ENCODE measurements at places on chromosomes 11 and 22. TPM values are rescaled to one million over a fixed set of nuclear protein-coding genes. Genes with fewer than 3 reads are reported as not detected.

DNA sequence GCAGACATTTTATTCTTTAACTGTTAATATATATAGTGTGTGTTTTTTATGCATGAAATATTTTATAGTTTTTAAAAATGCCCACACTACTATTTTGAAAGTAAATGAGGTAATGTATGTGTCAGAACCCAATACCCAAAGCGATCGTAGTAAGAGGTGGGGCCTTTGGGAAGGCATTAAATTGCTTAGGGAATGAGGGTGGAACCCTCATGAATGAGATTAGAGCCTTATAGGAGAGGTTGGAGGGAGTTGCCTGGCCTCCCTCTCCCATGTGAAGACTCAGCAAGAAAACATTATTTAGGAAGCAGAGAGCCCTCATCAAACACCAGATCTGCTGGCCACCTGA lies 11.1 kb downstream of the KLHL35 start:
- no peak for DNase-seq

- DNase-seq = peak; percentile 90
Observed at GRCh38 chr11:102109896-102110760, at the start of gene YAP1. YAP1 (plus strand) TSS chr11:102110447; CDS start chr11:102110849, 402 bp downstream.

DNA sequence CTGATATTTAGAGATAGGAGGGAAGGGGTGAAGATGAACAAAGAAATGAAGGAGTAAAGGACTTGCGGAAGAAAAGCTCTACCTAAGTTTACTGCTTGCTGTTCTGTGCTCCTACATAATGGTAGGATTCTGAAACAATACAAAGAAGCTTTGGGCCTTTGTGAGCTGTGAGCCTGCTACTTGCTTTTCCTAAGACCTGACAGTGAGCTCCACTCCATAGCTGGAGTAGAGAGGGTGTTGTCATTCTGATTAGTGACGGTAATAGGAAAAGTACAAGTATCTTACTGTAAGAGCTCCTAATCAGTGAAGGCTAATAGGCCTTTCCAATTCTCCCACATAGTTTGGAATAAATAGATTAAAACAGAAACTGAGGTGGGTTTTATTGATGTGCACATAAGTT lies 75.9 kb downstream of the PARVA start:
- no peak for DNase-seq

DNA sequence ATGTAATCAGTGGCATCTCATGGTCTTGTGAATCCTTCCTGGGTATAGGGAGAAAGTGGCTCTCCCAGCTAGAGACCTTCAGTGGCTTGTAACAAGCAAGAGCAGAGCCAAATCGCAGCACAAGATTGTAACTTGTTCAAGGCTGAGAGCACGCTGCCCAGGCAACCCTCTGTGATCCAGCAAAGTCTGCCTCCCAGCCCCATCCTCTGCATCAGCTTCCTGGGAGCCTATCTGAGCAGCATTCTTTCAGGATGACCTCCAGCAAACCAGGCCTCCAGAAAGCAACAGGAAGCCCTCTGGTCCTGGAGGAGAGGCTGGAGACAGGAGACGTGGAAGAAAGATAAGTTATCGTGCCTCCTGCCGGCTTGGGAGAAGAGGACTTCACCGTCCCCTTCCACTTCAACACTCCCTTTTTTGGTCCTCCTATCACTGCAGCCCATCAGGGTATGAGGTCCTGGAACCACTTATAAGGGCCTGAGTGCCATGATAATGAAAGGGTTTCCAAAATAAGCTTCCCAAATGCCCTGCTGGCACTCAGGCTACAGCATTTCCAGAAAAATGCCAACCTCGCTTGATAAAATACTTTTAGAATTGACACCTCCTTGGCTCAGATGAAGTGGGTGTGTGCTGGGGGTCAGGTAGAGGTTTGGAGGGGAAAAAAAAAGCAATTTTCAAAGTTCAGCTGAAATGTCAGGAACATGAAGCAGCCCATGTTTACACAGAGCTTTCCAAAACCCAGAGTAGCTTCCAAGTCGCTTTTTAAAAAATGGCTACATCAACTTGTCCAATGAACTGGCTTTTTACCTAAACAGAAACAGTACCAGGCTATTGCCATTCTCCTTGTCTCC lies 80.2 kb downstream of the PLEKHA7 start:
- DNase-seq = no peak

- DNase-seq = no peak
Observed at GRCh38 chr11:45655012-45655283, 10.5 kb downstream of the CHST1 start.

GRCh38 chr11:45934580-45935318 lies 12.3 kb downstream of the LARGE2 start:
- DNase-seq = peak; percentile 22

Gene ARL2
- total RNA-seq = 221 TPM

DNA sequence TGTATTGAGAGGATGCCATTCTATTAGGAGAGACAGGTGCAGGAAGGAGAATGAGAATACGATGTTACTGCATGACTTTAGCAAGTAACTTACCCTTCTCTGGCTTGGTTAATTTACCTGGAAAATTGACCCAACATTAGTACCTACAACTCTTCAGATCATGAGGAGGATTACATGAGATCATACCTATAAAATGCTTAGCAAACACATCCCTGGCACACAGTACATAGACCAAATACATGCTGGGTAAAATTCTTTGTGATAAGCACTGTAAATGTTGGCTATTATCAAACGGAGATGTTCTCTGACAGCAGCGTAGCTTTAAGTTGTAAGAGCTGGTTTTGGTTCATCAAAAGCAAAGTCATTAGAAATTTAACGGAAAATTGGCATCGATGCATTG lies 28.8 kb downstream of the LARGE1 start:
- DNase-seq = no peak

GRCh38 chr11:70906101-70906500 lies 346.3 kb downstream of the SHANK2 start:
- DNase-seq = no peak

DNA sequence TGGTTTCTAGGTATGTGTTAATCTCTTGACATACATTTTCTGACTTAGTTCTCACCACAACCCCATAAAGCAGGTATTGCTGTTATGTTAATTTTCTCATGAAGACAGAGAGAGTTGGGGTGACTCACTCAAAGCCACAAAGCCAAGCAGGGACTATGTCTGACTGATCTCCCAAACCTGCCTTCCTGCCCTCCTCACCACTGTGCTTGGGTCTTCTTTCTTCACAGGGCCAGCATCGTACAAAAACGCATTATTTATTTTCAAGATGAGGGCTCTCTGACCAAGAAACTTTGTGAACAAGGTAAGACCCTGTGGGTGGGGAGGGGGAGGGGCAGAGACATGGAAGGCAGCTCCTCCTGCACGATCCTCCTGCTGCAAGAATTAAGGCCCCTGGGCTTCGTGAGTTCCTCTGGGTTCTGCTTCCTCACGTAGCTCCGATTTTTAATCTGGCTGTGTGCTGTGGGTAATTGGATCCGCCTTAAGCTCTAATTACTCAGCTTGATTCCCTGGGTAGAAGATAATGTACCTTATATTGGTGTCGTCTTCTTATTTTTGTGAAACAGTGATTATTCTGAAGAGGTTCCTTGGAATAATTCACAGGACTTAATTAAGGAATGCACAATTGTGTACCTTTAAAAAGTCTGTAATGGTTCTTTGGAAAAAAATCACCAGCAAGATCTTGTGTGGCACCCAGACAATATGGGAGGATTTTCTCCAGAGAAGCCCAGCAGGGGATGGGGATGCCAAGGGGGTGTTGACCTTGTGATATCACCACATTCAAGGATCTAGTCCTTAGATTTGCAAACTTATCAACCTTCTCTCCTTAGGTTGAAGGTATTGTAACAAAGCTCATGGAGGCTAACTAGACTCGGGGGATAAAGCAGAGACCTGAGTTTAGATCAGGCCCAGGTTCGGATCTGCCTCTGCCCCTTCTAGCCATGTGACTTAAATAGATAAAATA lies 112.9 kb downstream of the SPON1 start:
- no peak for DNase-seq

- DNase-seq = no peak
Observed at GRCh38 chr11:118635237-118635591, 27.8 kb downstream of the PHLDB1 start.

DNA sequence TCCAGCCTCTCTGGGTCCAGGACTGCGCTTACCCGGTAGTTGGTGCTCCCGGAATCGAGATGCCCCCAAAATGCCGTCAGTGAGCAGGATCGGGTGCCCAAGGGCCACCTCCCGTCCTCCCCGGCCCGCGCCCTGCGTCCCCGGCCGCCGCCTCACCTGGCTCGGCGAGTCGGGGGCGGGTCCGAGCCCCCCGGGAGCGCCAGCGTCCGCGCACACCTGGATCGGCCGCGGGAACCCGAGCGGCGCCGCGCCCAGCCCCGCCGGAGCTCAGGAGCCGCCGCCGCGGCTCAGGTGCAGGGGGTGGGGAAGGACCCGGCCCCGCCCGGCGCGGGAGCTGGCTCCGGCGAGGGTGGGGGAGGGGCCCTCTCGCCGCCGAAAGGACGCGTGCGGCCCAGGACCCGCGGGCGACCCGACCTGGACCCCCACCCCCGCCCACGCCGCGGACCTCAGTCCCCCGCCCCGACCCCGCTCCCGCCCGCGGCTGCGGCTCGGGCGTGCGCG lies at the start of gene SHANK2:
Gene SHANK2 (minus strand): TSS at position 309 of the 501 bp plus-strand sequence. CDS start 105,251 bp downstream, outside the sequence.
- peak; percentile 95 for DNase-seq

Gene MS4A2
- not detected for total RNA-seq

Gene CEND1
- 0.14 TPM for total RNA-seq

GRCh38 chr22:32752816-32753520 lies 48.5 kb upstream of the TIMP3 start:
- DNase-seq = no peak

Gene RBMXL2
- not detected for total RNA-seq

- peak; percentile 69 for DNase-seq
Observed at GRCh38 chr11:2270322-2271076, at the start of gene ASCL2. ASCL2 (minus strand) TSS chr11:2270588; CDS start chr11:2270332, 256 bp downstream.

DNA sequence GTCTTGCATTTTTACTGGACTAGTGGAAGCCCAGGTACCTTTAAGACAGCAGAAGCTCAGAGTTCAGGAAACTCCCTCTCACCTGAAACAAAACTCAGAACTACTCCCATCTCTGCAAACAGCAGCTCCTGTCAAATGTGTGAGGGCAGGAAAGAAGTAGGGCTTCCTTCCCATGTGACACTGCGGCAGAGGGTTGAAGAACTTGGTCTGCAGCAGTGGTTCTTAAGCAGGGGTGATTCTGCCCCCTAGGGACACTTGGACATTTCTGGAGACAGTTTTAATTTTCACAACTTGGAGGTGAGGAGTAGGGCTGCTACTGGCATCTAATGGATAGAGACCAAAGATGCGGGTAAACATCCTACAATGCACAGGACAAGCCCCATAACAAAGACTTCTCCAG lies 63.4 kb downstream of the RCN1 start:
- DNase-seq = no peak

Data from H7 (cell line).